ENCODE measurements at places on chromosomes 6 and 20. TPM values are rescaled to one million over a fixed set of nuclear protein-coding genes. Genes with fewer than 3 reads are reported as not detected.

Gene TTK
- not detected for total RNA-seq

Gene SPATS1
- not detected for total RNA-seq

DNA sequence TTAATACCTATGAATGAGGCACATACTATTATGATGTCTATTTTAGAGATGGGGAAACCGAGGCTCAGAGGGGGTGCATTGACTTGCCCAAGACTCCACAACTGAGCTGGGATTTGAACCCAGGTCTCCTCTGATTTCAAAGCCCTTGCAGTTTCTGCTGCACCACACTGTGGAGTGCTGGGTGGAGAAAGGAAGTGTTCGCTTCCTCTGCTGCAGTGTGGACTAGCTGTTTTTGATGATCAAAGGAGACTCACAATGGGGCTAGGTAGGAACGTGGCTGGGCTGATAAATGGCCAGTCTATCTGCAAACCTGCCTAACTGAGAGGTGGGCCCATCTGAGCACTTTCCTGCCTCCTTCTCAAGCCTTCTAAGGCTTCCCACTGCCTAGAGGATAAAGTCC lies 87.2 kb downstream of the CD40 start:
- DNase-seq: no peak
- no peak overlapping the region for H3K4me3 ChIP-seq
- H3K36me3 ChIP-seq: no peaks in the 10 kb centered on the region
- peaks cover 6% of the 10 kb centered on the region for H3K4me1 ChIP-seq
- no peak overlapping the region for H3K27ac ChIP-seq

DNA sequence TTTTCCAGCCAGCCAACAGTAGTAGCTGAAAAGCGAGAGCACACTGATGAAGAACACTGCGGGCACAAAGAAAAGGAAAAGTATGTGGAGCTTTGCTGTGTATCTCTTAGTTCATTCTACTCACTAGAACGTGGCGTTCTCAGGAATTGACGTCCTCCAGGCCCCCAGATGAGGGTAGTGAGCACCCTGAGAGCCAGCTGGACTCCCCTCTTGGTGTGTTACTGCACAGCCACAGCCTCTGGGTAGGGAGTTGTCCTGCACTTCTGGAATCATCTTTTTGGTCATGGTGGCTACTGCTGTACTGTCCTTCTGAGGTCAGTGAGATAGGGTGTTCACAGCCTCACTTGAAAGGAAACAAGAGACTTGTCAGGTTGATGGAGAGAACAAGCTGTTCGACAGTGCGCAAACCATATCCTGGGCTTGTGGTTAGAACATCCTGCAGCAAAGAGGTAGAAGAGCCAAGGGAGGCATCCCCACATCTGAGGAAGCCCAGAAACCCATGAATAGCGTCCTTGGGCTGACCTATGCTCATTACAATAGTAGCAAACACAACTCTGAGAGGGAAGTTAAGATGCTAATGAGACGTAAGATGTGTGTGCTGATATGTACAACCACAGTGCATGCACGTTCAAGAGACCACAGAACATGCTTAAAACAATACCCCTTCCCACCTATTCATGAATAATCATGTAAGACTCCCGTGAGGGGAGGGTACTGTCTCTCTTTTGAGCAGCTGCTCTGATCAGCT lies 14.6 kb upstream of the HLA-F start:
- peak overlapping the region; percentile 26 for H3K27ac ChIP-seq
- H3K4me3 ChIP-seq: no peak overlapping the region
- no peaks in the 10 kb centered on the region for H3K36me3 ChIP-seq
- H3K27me3 ChIP-seq: no peaks in the 10 kb centered on the region

GRCh38 chr20:15060265-15061060 lies 723.1 kb upstream of the FLRT3 start:
- H3K4me3 ChIP-seq: no peak overlapping the region
- no peak overlapping the region for H3K27ac ChIP-seq
- DNase-seq: no peak
- H3K4me1 ChIP-seq: no peaks in the 10 kb centered on the region
- no peaks in the 10 kb centered on the region for H3K27me3 ChIP-seq

- DNase-seq: no peak
- H3K36me3 ChIP-seq: no peaks in the 10 kb centered on the region
- H3K27ac ChIP-seq: no peak overlapping the region
- peaks cover 30% of the 10 kb centered on the region for H3K4me1 ChIP-seq
- no peaks in the 10 kb centered on the region for H3K27me3 ChIP-seq
- H3K4me3 ChIP-seq: no peak overlapping the region
Measured at GRCh38 chr6:169977434-169978265, 226.2 kb downstream of the ERMARD start.

DNA sequence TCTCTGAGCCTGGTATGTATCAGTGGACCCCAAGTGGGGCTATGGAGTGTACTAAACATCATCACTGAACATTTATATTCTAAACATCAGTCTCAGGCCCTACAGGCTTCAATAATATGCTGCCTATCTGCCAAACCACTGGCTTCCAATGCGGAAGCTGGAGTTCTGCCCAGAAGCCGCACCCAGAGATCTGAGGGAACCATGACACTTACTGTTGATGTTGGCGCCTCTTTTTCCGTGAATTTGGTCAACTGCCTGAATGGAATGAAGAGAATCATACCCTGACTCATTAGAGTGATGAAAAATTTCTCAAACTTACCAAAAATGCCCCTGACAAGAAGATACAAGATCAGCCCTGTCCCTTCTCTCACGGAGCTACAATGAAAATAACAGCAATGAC lies 66.2 kb downstream of the SLC22A23 start:
- no peak overlapping the region for H3K4me3 ChIP-seq
- H3K36me3 ChIP-seq: no peaks in the 10 kb centered on the region
- H3K27ac ChIP-seq: no peak overlapping the region
- DNase-seq: no peak
- H3K27me3 ChIP-seq: no peaks in the 10 kb centered on the region

GRCh38 chr6:30200551-30201281 lies 12.5 kb downstream of the TRIM26 start:
- H3K36me3 ChIP-seq: peaks cover 20% of the 10 kb centered on the region
- no peaks in the 10 kb centered on the region for H3K27me3 ChIP-seq
- peaks cover 17% of the 10 kb centered on the region for H3K4me1 ChIP-seq
- no peak overlapping the region for H3K27ac ChIP-seq

DNA sequence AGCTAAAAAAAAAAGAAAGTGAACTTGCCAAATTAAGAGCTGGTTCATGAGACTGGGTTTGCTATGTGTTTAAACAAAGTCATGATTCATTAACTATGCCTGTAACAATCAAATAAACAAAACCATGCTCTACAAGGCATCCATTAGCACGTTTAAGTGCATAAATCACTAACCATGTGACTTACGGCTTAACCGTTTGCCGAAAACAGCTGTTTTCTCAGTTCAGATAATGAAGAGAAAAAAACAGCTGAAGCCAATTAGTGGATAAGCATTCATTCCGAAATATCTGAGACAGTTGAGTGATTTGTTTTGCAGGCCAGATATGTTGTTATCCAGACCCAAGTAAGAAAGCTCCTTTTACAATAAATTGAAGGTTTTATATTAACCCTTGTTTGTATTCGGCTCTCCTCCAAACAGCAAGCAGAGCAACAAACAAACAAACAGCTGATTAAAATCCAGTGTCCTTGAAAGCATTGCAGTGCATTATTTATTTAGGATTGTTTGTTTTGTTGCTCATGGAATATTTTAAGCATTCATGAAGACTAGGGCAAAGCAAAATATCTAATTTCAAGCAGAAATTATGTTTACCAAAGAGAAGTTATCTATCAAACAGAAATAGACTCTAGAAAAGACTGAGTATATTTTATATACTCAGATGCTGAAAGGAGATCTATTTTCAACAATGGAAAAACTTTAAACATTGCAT lies 343.5 kb downstream of the RFPL4B start:
- no peaks in the 10 kb centered on the region for H3K27me3 ChIP-seq
- no peaks in the 10 kb centered on the region for H3K4me1 ChIP-seq
- no peaks in the 10 kb centered on the region for H3K36me3 ChIP-seq
- H3K4me3 ChIP-seq: no peak overlapping the region

DNA sequence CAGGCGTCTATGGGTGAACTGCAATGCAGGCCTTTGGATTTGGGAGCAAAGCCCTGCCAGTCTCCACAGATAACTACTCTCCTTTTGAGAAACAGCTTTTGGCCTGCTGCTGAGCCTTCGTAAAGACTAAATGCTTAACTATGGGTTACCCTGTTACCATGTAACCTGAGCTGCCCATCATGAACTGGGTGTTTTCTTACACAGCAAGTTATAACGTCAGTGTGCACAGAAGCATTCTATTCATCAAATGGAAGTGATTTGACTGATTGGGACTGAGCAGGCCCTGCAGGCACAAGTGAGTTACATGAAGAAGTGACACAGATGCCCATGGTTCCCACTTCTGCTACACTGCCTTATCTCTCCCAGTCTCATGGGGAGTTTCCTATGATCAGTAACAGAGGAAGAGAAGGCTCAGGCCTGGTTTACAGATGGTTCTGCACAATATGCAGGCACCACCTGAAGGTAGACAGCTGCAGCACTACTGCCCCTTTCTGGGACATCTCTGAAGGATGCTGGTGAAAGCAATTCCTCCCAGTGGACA lies 319.1 kb downstream of the CD83 start:
- no peaks in the 10 kb centered on the region for H3K27me3 ChIP-seq
- H3K36me3 ChIP-seq: no peaks in the 10 kb centered on the region
- no peak overlapping the region for H3K27ac ChIP-seq
- no peak for DNase-seq

GRCh38 chr6:142913511-142914047 lies 31.4 kb downstream of the HIVEP2 start:
- no peak overlapping the region for H3K4me3 ChIP-seq
- H3K27ac ChIP-seq: peak overlapping the region; percentile 41
- peak; percentile 34 for DNase-seq
- no peaks in the 10 kb centered on the region for H3K4me1 ChIP-seq

DNA sequence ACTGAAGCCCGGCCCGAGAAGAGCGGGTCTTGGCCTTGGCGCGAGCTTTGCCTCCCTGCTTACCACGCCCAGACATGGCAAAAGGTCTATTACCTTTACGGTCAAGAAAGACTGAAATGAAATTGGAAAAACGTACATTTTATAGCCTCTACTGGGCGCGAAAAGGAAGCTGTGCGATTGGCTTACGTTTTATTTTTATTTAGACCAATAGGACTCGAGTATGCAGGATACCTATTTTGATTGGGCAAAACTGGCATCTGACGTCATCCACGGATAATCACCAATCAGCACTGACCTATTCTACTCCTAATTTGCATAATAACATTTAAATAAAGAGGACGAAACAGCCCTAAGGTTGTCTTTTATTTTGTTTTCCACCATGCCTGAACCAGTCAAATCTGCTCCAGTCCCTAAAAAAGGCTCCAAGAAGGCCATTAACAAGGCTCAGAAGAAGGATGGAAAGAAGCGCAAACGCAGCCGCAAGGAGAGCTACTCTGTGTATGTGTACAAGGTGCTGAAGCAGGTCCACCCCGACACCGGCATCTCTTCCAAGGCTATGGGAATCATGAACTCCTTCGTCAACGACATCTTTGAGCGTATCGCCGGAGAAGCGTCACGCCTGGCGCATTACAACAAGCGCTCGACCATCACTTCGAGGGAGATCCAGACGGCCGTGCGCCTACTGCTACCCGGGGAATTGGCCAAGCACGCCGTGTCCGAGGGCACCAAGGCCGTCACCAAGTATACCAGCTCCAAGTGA lies 97.4 kb downstream of the OR2B2 start:
- DNase-seq: no peak
- H3K4me1 ChIP-seq: peaks cover 8% of the 10 kb centered on the region
- H3K27ac ChIP-seq: peak overlapping the region; percentile 73
- peak overlapping the region; percentile 50 for H3K4me3 ChIP-seq
- no peaks in the 10 kb centered on the region for H3K36me3 ChIP-seq

DNA sequence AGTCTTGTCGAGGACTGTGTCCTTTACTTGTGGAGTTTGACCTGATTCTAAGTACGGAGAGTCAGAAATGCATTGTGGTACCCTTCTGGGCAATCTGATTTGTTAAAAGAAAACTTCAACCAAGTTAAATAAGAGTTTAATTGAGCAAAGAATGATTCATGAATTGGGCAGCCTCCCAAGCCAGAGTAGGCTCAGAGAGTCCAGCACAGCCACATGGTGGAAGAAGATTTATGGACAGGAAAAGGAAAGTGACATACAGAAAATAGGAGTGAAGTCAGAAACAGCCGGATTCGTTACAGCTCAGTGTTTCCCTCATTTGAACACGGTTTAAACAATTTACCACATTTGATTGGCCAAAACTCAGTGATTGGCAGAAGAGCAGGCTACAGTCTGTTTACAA lies 329.2 kb downstream of the DHX35 start:
- H3K27ac ChIP-seq: no peak overlapping the region
- no peaks in the 10 kb centered on the region for H3K36me3 ChIP-seq
- DNase-seq: no peak
- H3K27me3 ChIP-seq: no peaks in the 10 kb centered on the region

DNA sequence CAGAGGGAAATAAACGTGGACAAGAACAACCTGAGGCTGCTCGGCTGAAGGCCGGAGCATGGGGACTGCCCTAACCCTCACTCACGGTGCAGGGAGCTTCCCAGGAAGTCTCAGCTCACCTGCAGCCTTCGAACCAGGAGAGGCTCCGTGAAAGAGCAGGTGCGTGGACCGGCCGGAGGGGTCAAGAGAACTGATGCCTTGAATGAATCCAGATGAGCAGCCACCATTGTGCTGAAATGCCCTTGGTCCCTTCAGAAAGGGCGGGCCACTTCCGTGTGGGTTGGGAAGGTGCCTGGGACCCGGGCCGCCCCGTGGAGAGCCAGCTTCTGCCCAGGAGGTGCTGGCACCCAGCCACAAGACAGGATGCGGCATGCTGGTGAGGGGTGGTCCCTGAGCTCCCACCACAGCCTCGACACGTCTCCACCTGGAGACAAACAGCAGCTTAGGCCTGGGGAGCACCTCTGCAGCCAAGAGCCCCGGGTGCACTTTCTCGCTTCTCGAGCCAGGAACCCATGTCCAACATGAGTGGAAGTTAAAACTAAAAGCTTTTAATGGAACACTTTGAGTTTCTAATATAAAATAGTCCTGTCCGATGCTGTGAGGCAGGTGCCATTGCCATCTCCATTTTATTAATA lies 83.5 kb downstream of the TTLL2 start:
- H3K27ac ChIP-seq: no peak overlapping the region
- no peak overlapping the region for H3K4me3 ChIP-seq
- no peaks in the 10 kb centered on the region for H3K4me1 ChIP-seq
- H3K27me3 ChIP-seq: no peaks in the 10 kb centered on the region
- DNase-seq: no peak

- peak overlapping the region; percentile 72 for H3K4me3 ChIP-seq
- peaks cover 25% of the 10 kb centered on the region for H3K4me1 ChIP-seq
- no peaks in the 10 kb centered on the region for H3K36me3 ChIP-seq
- peak; percentile 52 for DNase-seq
Measured at GRCh38 chr6:137867685-137868509, 838 bp downstream of the TNFAIP3 start.

All from upper lobe of left lung (tissue), 6 donors.